ENCODE measurements at places on chromosomes 4 and X. TPM values are rescaled to one million over a fixed set of nuclear protein-coding genes. Genes with fewer than 3 reads are reported as not detected.

NOA1 gene
- 16.8 TPM for total RNA-seq

IRS4 gene
- total RNA-seq, result not detected

GAGE10 gene
- not detected for total RNA-seq

KCND1 gene
- 2.6 TPM for total RNA-seq

SYP gene
- under 0.01 TPM for total RNA-seq

SPANXD gene
- 0.43 TPM for total RNA-seq

HTR2C gene
- total RNA-seq, result under 0.01 TPM

SH3D19 gene
- 46.6 TPM for total RNA-seq

PLAC8 gene
- total RNA-seq, result not detected

EPHA5 gene
- 0.32 TPM for total RNA-seq

PCDH19 gene
- total RNA-seq, result 0.32 TPM

SLIT2 gene
- 20.7 TPM for total RNA-seq

DNA sequence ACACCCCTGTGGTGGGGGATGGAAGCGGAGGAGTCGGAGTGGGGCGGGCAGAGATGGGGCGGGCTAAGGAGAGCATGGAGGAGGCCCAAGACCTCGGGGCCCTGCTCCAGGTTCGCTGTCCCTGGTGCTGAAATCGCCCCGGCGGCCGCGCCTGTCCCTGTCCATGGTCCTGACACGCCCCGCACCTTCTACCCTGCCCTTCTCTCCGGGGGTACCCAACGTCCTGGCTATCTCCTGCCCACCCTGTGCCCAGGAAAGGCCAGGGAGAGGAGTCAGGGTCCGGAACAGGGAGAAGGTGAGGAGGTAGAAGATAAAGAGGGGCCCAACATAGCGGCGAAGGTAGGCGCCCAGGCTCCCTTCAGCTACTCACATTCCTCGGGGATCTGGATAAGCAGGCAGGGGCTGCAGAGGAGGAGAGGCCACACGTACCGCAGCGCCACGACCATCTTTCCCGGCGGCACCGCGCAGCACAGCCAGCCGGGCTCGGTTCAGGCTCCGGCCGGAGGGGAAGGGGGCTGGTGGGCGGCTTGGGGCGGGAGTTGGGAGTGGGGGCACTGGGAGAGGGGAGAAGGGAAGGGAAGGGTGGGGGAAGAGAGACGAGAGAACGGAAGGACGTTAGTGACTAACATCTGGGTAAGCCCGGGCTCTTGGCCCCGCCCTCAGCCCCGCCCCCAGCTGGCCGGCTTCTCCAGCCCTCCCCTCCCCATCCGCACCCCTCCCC is 10.4 kb downstream of the L1CAM start:
- peak; percentile 41 for DNase-seq

- DNase-seq, result no peak
These were observed 55.6 kb upstream of the STS start for GRCh38 chrX:7091923-7092322.

GRCh38 chr4:143482840-143483239 is 30.7 kb upstream of the SMARCA5 start:
- peak; percentile 72 for DNase-seq

- no peak for DNase-seq
These were observed 225.8 kb upstream of the GIMD1 start for GRCh38 chr4:106594291-106594952.

DNA sequence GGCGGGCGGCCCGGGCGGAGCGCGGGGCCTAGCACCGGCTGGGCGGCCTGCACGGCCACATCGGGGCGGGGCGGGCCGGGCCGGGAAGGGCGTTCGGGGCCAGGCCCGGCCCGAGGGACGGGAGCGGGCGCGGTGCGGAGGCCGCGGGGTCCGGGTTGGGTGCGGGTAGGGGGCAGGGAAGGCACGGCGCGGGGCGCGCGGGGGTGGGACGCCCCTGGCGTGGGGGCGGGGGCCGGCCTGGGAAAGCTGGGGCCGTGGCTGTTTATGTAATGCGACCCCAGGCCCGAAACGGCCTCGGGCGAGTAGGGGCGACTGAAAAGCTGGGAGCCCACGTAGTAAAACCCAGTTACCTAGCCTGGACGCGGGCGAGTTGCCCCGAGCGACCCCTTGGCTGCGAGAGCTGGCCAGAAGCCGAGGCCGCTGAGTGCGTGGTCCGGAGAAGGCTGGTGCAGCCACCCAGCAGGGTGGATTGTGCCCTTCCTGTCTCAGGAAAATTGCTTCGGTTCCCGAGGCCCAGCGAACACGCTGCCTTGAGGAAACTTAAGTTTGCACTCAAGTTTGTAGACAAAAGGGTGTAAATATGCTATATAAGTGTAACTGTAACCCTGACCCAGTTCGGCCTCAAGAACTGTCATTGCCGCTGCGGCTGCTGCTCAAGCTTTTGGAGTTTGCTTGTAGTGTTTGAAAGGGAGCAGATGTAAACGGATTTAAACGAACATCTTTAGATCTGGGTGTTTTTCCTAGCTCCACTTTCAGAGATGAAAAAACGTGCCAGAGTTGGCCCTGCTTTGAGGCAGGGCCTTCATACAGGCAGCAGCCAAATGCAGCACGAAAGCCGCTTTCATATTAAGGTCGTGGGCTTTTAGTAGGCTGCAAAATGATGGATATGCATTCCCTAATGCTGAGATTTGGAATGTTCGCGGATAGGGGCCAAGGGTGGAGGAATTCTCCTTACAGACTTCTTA is 674 bp downstream of the SEC24B start:
- peak; percentile 32 for DNase-seq

DNA sequence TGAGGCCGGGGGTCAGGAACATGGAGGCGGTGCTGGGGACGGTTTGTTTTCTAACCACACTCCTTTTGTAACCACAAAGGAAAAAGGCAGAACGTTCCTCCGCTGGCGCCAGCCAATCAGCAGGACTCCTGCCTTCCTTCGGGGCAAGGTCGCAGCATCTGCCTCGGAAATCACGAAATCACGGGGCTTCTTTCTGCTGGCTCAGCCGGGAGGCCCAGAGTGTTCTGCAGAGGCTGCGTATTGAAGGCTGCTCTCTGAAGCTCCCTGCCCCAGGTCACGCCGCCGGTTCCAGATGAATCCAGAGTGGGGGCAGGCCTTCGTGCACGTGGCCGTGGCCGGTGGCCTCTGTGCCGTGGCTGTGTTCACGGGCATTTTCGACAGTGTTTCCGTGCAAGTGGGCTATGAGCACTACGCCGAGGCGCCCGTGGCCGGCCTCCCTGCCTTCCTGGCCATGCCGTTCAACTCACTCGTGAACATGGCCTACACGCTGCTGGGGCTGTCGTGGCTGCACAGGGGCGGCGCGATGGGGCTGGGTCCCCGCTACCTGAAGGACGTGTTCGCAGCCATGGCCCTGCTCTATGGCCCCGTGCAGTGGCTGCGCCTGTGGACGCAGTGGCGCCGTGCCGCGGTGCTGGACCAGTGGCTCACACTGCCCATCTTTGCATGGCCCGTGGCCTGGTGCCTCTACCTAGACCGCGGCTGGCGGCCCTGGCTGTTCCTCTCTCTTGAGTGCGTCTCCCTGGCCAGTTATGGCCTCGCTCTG is 9.4 kb downstream of the TMEM187 start:
- peak; percentile 82 for DNase-seq

DNA sequence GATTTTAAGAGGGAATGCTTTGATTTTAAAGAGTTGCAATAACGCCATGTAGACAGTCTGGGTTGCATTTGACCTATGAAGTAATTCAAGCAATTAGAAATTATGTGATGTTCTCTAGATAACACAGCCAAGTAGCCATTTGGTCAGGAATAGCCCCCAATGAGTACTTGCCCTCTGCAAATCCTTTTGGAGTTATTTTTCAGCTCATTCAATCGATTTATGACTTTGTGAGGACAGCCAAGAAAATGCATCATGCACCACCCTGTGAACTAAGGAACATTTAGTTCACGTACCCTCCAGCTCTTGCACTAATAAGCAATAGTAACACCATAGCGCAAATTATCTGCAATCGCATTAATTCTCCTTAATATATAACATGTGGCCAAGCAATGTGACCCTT is 552.6 kb upstream of the INTU start:
- peak; percentile 14 for DNase-seq

GRCh38 chr4:1725521-1725920 is 4.2 kb downstream of the TACC3 start:
- no peak for DNase-seq

- no peak for DNase-seq
These were observed 55.0 kb downstream of the RBM46 start for GRCh38 chr4:154836030-154836429.

DNA sequence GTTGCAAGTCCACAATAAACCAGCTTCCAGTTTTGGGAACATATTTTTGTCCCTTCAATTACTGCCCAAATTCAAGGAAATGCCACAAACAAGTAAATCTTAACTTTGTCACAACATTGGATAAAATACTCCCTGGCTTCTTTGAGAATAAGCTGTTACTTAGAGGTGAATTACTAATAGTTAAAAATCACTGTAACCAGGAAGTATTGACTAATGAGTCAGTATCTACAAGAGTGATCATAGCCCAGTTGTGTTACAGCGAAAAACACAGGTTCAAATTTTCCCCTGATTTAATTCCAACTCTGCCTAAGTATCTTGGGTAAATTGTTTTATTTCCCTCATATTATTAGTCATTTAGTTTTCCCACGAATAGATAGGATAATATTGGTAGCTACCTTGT is 291.2 kb upstream of the PPARGC1A start:
- no peak for DNase-seq

- DNase-seq, result no peak
These were observed 22.5 kb downstream of the LETM1 start for GRCh38 chr4:1833307-1834046.

GRCh38 chr4:18733961-18734360 is 712.4 kb upstream of the LCORL start:
- no peak for DNase-seq

DNA sequence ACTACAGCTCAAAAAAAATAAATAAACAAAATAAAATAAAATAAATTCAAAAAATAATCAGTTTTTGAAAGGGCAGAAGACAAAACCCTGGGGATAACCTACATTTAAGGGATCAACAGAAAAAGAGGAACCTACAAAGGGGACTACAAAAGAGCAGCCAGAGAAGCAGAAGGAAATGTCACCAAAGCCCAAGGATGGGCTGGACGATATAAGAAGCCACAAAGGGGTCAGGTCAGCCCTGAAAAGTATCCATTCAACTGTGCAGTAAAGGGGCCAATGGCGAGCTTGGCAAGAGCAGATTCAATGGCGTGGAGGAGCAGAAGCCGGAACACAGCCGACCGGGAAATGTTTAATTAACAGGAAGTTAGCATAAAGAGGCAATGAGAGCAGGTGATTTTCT is 16.9 kb downstream of the ACOT9 start:
- no peak for DNase-seq

DNA sequence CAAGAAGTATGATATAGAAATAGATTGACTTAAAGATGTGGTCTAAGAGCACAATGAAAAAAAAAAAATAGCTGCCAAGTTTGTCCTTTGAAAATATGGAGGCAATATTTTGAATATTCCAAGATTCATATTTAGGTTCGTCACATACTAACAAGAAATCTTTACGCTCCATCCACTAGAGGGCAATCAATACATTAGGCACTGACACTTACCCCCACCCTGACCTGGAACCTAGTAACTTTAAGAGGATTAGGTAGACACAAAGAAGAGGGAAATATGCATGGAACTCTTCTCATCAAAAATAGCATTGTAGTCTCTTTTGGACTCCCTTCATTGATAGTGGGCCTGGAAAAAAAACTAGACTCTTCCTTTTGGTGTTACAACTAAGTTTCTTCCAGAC is 1108.1 kb downstream of the PCDH19 start:
- DNase-seq, result no peak

DNA sequence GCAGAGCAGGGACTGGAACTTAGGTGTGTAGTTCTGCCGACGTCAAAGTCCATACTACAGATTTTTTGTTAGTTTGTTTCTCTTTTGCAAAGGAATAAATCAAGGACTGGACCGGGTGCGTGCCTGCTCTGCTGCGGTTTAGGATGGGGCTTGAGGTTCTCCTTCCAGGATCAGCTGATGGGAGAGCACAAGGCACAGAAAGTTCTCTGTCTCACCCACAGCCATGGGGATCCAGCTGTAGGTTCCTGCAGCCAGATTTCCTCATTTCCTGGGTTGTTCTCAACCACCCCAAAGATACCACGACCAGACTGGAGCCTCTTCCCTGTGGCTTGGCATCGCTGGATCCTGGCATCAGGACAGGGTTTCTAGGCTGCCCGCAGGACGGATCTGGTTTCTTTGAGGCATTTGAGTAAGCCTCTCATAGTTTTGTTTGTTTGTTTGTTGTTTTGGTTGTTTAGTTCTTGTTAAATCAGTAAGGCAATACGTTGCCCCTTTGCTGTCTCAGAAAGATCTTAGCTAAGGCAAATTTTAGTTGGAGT is 789 bp upstream of the SRPX start:
- DNase-seq, result no peak

DNA sequence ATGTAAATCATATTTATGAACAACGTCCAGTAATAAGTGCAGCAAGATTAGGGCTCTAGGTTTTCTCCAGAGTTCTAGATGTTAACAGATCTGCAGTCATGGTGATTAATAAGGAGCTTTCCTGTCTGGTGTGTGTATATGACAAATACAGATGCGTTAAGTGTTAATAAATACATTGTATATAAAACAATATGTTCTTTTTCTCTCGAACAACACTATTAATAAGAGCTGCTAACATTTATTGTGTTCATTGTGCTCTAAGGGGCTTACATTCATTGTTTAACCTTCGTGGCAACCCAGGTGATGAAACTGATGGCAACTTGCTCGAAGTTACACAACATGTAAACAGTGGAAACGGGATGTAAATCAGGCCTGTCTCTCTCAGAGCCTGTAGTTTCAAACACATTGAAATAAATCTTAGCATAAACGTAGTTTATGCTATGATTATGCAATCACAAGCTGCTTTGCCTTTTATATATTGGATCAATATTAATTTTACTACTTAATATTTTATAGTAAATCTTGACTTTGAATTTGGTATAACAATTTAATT is 547 bp upstream of the CLGN start:
- peak; percentile 62 for DNase-seq

- no peak for DNase-seq
These were observed 38.2 kb upstream of the OCIAD2 start for GRCh38 chr4:48944756-48945241.

GRCh38 chr4:158722291-158722916 is 792 bp downstream of the PPID start:
- DNase-seq, result peak; percentile 48
